ENCODE measurements at places on chromosomes 5 and 9.

DNA sequence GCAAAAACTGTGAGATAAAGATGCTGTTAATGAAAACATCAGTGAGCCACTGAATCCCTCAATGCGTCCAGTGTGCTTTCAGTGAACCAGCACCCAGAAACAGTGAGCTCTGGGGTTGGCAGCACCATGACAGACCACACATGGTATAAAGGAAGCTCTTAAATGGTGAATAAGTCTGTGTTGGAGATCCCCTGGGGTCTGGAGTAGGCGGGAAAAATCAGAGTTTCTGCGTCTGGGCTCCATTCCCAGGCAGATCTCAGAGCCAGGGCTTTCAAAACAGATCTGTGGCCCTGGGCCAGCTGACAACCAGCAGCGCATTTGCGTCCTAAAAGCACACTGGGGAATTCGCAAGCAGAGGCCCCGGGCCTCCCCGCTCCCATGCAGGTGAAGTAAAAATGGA, 233.5 kb downstream of the FRMD3 start:
- no peak for DNase-seq

DNA sequence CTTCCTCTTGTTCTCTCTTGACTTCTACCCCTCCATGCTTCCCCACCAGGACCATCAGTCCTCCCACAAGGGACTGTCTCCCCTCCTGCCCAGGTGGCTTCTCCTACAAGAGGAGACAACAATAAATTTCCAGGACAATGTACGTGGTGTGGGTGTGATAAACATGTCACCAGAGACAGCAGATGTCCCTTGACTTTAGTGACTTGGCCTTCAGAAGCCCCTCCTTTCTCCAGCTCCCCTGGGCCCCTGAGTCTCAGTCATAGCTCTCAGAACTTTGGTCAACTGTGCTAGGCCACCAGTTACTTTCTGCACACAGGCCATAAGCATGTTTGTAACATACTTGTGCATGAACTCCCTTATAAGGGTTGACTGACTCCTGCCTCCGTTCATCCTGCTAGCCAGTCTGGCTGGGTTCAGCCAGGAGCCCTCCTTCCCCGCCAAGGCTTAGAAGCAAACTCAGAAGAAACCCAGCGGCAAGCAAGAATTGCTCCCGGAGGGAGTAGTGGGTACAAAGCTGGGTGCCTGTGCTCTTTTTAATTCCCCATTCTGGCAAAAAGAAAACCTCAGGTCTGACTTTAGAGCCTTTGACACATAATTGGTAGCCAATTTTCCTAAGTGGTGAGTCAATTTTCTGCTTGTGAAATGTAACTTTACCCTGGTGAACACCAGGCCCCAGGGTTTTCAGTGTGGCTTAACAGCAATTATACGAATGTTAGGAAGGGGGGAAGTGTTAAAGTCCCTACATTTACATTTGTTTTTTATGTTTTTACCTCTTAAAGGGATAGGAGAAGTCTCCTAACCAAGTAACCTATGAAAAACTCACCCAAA, 49.2 kb downstream of the EBF1 start:
- no peak for DNase-seq

- no peak for DNase-seq
These were observed 3.9 kb upstream of the ISCA1 start for GRCh38 chr9:86286278-86286677.

DNA sequence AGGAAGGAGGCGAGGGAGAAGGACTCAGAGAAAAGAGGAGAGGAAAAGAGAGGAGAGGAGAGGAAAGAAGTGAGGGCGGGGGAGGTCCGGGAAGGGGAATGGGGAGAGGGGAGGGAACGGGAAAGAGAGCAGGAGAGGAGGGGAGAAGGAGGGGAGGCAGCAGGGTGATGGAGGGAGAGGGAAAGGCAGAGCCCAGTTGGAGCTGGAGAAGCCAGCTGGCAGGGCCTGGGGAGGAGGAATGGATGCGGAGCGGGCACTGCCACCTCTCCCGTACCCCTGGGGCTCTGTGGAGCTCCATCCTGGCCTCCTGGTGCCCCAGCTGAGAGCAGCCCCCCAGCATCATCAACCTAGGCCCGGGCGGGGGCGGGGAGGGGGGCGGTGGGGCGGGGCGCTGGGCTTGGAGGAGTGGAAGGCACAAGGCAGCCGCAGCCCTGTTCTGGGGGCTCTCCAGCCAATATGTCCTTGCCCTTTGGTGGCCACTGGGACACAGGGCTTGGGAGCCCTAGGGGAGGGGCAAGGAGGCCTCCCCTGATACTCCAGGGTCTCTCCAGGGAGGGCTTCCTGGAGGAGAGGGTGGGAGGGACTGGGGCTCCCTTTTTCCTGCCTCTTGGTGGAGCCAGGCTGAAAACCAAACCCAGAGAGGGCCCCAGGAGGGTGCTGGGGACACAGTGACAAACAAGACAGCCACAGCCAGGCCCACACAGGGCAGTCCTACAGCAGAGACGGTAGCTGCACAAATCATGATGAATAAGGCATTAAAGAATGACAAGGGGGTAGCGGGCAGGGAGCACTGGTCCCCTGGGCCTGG, 123.7 kb downstream of the C9orf50 start:
- no peak for DNase-seq

DNA sequence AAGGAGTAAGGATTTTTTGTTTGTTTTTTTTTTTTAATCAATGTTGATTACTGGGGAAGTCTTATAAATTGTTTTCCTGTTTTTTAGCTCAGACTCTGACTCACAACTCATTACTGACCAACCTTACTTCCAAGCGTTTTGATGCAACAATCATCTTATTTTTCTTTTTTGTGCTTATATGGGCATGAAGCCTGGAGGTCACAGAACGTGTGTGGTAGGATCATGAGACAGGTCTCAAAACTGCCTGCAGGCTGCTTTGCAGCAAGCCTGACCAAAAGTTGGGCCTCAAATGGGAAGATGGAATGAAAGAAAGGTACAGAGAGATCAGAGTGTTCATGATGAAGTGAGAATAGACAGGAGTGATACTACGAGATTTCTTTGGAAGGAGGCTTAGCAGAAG, 38.5 kb downstream of the SNCAIP start:
- DNase-seq, result peak; percentile 14

DNA sequence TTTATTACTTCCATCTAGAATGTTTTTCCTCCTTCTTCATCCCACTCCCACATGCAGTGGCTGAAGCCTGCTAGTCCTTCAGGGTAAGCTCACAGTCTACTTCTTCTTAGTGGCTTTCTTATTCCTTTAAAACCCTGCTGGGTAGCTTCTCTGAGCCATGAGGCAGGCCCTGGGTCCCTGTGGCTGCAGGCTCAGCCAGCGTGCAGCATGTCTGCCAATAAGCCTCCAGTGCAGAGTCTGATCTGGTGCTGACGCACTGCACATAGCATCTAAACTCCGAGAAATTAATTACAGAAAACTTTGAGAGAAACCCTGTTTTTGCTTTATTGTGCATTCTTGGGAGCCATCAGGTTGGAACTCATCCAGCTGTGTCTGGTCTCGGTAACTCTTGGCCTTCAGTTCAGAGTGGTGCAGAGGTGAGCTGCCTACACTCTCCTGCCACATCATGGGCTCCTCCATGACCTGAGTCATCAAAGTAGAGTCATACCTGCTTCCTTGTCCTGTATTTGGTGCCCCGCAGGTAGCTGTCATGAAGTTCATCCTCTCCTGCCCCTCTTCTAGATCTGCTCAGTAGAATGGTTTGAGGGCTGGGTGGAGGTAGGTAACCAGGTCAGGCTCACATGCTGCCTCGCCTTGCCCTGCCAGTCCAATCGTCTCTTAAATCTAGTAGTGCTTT, 339.4 kb downstream of the KDM4C start:
- no peak for DNase-seq

DNA sequence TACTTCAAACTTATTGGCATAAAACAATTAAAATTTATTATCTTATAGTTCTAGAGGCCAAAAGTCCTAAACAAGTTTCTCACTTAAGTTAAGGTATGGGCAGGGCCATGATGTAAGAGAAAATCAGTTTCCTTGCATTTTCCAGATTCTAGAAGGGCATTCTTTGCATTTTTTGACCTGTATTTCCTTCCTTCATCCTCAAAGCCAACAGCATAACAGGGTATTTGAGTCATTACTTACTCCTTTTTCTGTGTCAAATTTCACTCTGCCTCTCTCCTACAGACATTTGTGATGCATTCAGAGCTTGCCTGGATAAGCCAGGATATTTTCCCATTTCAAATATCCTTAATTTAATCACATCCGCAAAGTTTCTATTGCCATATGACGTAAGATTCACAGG, 1499.0 kb downstream of the EFNA5 start:
- no peak for DNase-seq

- no peak for DNase-seq
These were observed 41.2 kb downstream of the MOCS2 start for GRCh38 chr5:53068291-53068836.

DNA sequence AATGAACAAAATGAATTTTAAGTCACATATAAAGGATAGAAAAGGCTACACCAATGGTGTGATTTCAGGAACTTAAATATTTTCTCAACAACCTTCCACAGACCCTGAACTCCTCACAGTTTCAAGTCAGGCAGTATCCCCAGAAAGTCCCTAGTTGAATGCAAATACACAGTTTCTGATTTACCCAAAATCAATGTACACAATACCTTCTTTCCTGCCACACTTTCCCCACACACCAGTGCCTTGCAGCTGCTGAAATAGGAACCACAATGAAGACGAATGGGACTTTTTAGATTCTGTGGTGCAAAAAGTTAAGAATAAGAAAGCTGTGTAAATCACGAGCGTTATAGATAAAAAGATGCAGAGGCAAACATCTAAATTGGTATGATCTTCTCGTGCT, 552.4 kb upstream of the MEF2C start:
- DNase-seq, result no peak

DNA sequence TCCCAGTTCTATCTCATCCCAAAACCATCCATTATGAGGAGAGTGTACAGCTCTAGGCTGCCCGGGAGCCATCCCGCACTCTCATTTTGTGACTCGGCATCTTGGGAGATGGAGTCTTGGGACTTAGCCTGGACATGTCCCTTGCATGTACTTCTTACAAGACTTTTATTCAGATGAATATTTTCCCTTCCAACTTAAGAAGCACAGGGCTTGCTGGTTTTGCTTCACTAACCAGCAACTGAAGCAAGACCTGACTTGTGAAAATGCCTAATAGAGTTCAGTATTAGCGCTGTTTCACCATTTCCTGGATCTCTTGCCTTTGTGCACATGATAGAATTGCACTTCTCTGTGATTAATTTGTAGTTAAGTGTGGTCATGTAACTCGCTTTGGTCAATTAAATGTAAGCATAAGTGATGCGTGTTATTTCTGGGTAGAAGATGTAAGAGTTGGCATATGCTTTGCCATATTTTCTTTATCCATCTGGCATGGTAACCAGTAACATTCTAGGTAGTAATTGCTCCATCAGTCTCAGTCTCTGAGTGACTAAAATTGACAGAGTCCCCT, 55.8 kb downstream of the PDCD1LG2 start:
- no peak for DNase-seq

All from SK-MEL-5 (cell line).